ENCODE measurements at places on chromosomes 3 and 15.

DNA sequence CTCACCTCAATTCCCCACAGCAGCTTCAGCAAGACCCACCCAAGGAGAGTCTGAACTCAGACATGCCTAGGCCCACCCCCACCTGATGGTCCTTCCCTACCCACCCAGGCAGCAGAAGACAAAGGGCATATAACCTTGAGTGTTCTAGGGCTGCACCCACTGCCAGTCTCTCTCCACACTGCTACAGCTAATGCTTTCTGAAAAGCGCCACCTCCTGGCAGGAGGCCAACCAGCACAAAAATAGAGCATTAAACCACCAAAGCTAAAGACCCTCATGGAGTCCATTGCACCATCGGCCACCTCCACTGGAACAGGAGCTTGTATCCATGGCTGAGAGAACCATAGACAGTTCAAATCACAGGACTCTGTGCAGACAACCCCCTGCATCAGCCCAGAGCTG, 11.3 kb upstream of the RPL39L start:
- no peak for DNase-seq

DNA sequence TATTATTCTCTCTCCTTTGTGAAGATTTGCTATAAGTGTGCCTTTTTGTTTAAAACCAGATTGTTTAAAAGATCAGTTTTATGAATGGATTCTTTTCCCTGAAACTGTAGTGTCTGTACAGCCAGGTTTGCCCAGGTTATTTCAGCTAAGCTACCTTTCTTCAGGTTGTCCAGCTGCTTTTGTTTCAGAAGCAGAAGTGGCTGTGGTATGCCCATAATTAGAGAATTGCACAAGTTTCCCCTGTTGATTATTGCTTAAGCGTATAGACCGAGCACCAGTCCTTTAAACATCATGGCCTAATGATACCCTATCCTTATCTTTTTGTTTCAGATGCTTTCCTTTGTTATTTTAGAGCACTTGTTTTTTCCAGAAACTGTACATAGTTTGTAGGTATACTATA, 10.2 kb downstream of the ASB7 start:
- no peak for DNase-seq

DNA sequence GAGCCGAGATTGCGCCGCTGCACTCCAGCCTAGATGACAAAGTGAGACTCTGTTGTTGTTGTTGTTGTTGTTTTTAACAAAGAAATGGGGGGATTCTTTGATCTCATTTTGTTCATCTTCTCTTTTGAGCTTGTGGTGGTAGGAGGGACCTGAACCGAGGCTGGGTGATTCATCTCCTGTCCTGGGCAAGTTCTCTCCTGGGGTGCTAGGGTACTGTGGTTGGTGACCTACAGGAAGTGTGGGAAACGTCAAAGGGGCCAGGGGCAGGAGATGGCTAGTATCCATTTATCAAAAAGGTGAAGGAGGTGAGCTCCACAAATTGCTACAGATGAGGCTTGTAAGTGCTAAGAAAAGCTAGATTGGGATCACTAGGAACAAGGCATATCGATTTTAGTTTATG, 14.3 kb downstream of the PPCDC start:
- DNase-seq: no peak

DNA sequence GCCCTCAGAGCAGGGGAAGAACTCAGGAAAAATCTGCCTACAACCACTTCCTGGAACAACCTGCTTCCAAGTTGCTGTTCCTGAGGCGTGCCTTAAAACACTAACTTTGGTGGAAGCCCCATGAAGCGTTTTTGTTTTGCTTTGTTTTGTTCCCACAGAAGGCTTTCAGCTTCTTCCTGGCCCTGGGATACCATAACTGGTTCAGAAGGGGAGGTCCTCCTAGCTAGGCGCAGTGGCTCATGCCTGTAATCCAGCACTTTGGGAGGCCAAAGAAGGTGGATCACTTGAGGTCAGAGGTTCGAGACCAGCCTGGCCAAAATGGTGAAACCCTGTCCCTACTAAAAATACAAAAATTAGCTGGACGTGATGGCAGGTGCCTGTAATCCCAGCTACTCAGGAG, 1.2 kb upstream of the IP6K1 start:
- DNase-seq: no peak

DNA sequence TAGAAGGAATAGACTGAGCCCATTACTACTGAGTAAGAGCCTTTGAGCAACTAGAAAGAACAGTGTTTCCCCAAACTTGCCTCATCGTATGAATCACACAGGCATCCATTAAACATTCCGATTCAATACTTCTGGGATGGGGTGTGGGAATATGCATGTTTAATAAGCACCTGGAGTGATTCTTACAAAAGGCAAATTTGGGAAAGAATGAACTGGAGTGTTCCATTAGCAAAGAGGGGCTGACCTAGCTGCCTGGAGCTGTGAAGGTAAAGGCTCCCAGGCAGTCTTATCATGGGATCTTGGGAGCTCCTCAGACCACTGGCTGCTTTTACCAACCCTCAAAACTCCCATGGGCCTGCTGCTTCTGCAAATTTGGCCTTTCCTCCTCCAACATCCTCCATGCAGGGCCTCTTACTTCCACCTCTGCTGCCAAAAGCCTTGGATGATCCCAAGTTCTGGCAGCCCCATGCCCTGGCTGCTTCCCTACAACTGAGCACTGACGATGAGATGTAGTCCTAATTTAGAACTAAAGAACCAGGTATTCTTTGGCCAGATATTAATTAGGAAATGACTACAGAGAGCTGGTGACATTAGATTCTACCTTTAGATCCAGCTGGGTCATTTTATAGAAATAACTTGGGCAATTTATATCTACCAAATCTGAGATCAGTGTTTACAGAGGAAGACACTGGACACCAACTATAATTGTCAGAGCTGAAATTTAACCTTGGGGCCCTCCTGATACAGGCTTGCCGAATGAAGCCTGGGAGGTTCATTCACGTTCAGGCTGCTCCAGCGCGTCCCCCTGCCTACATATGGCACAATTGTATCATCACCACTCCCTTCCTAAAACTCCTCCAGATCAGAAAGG, 11.2 kb upstream of the HOMER2 start:
- DNase-seq: no peak

DNA sequence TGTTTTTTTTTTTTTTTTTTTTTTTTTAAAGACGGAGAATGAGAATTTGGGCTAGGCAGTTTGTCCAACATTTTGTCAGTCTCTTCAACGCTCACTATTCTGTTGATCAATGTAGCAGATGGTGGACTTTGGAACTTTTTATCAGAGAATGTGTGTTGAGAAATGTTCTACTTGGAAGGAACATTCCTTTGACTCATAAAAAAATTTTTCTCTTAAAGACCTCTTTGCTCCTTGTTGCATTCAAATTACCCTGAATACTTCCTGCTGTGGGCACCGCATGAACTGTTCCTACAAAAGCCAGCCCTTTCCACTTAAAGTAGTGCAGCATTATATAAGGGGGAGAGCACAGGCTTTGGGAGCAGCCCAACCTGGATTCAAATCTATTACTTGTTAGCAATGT, 182.9 kb downstream of the AKAP13 start:
- no peak for DNase-seq

GRCh38 chr15:42152196-42152920, 4.1 kb downstream of the PLA2G4F start:
- DNase-seq: no peak

GRCh38 chr3:184993394-184993793, 159.5 kb downstream of the C3orf70 start:
- DNase-seq: no peak

DNA sequence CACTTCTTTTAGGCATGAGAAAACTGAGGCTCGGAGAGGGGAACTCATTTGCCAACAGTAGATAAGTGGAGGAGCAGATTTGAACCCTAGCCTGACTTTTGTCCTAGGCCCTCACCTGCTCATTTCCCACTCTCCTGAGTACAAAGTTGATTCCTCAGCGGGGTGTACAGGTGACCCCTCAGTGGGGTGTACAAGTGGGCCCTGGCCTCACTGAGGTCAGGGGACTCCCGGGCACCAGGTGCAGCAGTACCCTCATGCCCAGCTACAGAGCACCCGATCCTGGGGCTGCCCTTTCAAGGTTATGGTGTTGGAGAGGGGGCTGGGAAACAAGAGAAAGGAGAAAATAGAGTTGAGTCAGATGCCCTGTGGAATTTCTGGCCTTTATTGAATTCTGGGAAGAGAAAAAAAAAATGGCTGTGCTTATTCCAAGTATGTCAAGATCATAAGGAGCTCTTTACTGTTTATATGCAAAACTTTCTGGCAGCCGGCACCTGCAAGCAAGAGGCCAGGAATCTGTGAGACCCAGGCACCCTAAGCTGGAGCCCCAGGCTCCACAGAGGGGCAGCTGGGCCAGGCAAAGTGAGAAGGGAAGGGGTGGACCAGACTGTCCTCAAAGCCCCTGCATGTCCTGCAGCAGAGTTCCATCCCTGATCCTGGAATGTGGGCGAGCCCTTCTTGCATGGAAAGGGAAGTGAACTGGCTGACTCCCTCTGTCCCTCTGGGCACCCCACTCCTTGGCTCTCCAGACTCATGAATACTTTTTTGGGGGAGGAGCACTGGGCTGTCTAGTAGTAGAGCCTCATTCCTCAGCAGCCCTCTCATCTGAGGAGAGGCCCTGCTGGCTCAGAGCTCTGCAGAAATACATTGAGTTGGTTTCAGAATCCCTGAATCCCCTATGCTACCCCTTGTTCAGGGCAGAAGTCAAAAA, 43.1 kb downstream of the AMOTL2 start:
- no peak for DNase-seq

DNA sequence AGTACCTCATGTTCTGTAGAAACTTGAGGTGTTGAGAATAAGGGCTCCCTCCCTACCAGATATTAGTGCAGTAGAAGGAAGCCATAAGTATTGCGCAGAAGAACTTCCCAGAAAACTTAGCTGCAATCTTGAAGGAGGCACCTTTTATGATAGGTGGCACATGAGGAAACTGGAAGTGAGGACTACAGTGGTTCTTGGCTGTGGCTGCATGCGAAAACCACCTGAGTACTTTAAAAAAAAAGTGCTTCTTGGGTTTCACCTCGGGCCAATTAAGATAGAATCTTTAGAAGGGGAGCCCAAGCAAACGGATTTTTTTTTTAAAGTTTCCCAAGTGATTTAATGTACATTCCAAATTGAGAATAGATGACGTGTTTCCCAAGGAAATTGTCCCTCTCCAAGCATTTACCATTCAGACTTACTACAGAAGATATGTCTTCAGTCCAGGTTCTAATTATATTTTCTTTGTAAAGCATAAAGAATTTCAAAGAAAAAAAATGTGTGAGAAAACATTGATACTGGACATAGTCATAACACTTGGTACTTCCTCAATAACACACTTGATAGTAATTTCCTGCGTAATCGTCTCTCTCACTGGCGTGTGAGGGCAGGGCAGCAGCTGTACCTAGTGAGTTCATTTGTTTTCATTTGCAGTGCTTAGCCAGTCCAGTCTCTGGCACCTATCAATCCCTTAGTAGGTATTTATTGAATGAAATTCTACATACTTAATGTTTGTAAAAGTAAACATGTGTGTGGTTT, 12.3 kb upstream of the NR1I2 start:
- no peak for DNase-seq

DNA sequence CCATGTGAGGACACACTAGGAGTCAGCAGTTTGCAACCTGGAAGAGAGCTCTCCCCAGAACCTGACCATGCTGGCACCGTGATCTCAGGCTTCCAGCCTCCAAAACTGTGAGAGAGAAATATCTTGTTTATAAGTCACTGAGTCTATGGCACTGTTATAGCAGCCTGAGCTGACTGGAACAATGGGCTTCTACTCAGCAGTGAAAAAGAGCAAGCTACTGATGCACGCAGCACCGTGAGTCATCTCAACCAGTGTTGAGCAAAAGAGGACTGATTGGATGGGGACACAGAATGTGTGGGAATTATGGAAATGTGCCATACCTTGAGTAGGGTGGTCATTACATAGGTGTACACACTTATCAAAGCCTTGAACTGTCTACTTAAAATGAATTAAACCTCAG, 230.4 kb downstream of the PLCL2 start:
- no peak for DNase-seq

- DNase-seq: no peak
Observed at GRCh38 chr3:162334537-162334936, 837.9 kb downstream of the OTOL1 start.

DNA sequence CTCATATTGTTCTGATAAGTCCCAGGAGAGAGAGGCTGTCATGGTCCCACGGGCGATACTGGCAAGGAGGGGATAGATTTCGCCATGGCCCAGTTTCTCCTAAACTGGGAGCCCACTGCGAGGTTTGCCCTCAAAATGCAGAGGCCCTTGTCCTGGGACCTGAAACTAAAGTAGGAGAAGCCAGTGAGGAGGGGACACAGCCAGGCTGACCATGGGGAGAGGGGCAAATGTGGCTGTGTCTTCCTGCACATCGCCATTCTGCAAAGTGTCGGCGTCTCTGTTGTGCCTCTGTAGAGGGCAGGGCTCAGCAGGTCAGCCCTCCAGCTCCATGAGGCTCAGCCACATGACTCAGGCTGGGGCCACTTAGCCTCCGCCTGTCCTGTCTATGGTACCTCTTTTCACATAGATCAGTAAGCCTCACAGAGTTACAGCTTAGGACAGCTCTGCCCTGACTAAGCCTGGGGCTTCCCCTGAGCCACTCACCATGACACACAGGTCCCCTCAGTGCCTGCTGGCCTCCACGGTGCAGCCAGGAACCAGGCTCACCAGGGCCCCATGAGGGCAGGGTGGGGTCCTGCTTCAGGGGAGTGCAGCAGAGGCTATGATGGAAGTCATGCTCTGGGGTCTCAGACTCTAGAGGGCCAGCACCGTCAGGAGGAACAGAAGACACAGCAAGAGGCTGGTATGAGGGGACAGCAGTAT, 28.6 kb upstream of the PLXNA1 start:
- no peak for DNase-seq

DNA sequence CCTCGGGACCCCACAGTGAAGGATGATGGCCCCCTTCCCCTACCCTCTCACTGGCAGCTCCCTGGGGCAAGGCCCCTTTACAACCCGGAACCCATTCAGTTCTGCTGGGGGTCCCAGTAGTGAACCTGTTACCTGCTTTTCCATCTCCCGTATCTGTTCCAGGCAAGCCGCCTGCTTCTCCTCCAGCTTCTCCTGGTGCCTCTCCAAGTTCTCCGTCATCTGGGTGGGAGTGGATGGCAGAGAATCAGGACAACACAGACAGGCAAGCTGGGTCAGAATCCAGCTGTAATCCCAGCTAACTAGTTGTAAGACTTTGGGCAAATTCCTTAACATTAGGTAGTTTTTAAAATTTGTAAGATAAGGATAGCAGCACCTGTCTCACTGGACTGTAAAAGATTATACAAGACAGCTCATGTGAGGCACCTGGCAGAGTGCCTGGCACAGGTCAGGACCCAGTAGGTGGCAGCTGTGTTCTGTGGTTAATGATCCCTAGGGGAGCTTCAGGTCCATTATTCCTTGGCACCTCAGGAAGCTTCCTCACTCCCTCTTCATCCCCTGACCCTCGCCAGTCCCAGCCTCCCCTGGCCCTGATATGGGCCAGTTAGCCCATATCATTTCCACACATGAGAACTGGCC, 6.4 kb upstream of the ANKRD63 start:
- DNase-seq: no peak

DNA sequence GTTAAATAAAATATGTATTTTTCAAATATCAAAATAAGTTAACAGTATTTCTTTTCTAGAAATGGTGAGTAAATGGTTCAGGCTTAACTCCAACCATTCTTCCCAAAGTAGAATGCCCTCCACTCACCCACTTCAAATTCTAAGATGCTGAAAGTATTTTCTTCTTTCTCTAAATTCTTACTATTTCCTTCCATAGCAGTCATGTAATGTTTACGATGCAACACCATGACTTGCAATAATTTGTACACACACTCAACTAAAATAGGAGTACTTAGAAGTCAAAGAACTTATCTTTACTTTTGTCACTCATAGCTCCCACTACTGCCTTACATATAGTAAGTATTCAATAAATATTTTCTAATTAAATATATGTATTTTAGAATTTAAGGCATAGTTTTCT, 65.0 kb downstream of the AQR start:
- DNase-seq: no peak
